ENCODE measurements at places on chromosomes 2 and 18.

DNA sequence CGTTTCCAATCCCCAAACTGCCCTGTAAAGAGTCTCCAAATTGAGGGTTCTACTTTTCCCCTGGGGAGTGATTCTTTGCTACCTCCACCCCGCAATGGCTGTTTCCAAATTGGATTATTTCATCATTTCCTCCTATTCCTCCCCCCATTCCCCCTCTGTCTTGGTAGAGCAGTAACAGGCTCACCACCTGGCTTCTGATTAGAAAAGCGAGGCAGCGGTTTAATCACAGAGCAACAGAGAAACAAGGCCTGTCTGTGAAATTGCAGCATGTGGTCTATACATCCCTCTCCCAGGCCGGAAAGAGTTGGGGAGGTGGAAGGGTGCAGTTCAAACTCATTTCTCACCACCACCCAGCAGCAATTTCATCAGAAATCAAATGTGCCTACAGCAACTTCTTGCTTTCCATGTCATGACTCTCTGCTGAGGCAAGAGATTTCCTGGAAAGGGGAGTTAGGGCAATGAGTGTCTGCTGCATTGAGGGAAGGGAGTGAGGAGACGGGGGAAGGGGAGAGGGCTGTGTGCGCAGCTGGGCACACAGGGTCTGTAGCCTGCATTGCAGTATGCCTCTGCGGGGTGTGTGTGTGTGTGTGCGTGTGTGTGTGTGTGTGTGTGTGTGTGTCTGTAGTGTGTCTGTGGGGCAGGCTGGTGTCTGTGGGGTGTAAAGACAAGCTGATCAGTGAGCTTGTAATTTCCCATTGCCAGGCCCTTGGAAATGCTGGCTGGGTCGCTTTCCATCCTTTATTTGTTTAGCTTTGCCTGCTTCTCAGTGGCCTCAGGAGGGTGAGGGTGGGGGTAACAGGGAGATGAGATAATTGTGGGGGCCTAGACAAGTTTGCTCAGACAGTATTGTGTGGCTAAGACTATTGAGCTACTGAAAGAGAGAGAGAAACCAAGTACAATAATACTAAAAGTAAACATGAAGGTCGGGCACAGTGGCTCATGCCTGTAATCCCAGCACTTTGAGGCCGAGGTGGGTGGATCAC, 13.5 kb upstream of the IGFBP2 start:
- no peak for DNase-seq

DNA sequence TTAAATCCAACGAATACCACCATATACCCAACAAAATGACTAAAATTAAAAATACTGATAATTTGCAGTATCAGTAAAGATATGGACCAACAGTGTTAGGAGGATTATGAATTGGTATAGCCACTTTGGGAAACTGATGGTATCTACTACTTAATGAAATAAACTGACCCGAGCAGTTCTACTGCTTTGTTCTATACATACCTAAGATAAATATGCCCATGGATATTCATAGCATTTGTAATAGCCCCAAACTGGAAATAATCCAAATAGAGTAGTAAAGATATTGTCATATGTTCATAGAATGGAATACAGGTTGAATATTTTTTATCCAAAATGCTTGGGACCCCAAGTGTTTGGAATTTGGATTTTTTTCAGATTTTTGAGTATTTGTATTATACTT, 20.7 kb downstream of the PPP1CB start:
- DNase-seq, result no peak

- DNase-seq, result no peak
Observed at GRCh38 chr2:174444761-174445160, 42.1 kb downstream of the GPR155 start.

DNA sequence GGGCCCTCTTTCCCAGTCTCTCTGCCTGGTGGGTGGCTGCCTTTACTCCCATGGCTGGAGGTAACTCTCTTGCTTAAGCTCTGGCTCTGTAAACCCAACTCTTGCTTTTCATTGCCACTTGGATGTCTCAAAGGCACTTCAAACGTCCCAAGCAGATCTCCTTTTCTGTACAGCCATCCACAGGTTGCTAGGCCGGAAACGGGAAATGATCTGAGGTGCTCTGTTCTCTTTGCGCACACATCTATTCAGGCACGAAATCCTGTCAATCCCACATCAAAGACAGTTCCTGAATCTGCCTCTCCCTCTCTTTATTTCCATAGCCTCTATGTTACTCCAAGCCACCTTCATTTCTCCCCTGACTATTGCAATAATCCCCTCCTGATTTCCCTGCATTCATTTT, 87.4 kb downstream of the AOX1 start:
- DNase-seq, result no peak
